ENCODE measurements at places on chromosomes 16 and 17.

- DNase-seq, result no peak
Observed at GRCh38 chr17:61063528-61063927, 336.1 kb upstream of the TBX2 start.

GRCh38 chr17:40158438-40159013 lies 18.2 kb downstream of the CASC3 start:
- no peak for DNase-seq

- DNase-seq, result no peak
Observed at GRCh38 chr16:89973654-89974335, 25.2 kb downstream of the DEF8 start.

GRCh38 chr16:50838885-50839284 lies 97.0 kb downstream of the CYLD start:
- no peak for DNase-seq

DNA sequence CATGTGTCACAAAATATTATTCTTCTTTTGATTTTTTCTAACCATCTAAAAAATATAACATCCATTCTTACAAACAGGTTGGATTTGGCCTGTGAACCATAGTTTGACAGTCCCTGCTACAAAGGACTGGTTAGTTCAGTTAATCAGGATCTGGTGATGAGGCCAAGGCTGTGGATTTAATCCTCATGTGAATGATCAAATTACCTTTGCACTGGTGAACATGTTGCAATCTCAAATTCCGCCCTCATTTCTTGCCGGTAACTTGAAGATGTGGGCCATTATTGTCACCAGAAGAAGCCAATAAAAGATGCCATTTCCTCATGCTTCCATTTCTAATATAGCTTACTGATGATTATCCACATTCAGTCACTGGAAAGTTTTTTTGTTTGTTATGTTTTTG lies 35.3 kb upstream of the YPEL2 start:
- DNase-seq, result no peak

GRCh38 chr17:19538095-19539039 lies 4.7 kb downstream of the SLC47A1 start:
- no peak for DNase-seq

GRCh38 chr17:77897741-77898301 lies 60.7 kb upstream of the TNRC6C start:
- DNase-seq, result no peak

GRCh38 chr17:79414793-79415211 lies 196.0 kb downstream of the RBFOX3 start:
- DNase-seq, result no peak

DNA sequence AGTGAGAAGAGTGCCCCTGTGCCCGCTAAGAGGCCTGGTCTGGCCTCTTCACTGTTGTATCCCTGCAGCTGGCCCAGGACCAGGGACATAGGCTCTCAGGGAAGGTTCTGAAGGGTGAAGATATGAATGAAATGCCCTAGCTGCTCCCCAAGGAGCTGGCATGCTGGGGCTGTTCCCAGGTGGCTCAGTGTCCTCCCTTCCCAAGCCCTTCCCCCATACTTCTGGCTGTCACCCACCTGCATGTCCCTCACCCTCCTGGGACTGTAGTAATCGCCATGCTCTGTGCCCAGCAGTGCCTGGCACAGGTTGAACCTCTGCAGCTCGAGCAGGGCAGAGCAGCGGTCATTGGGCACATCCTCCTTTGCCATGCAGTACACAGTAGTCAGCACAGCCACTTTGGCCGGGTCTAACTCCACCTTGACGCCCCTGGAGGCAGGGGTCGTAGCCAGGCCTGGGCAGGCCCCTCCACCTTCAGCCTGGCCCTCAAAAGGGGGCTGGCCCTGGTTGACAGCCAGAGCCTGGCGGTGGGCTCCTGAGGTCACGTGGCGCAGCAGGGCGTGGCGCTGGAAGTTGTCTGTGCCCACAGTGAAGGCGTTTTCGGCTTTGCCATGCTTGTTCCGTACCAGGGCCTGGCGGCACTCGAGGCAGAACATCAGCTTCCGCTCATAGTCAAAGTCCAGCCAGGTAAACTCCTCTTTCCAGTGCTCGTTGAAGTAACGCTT lies 7.6 kb downstream of the C17orf113 start:
- no peak for DNase-seq
